ENCODE measurements at places on chromosomes 2 and 18.

DNA sequence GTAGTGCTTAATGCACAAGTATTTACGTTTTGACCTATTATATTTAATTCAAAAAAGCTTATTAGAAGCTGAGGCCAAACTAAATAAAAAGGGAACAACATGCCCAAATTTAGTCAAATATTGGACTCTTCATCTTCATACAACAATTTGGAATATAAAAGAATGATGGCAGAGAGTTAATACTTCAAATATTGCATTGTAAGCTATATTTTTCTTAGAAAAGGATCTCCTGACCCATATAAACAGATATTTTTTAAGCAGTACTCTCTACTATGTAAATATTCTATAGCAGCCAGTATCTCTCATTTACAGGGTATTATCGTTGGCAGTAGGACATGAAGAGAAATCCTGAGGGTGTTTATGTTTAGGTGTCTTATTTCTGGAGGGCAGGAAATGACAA, 531.2 kb downstream of the NYAP2 start:
- no peak for DNase-seq

GRCh38 chr2:24203787-24204150, 28.9 kb downstream of the FAM228A start:
- DNase-seq = no peak

DNA sequence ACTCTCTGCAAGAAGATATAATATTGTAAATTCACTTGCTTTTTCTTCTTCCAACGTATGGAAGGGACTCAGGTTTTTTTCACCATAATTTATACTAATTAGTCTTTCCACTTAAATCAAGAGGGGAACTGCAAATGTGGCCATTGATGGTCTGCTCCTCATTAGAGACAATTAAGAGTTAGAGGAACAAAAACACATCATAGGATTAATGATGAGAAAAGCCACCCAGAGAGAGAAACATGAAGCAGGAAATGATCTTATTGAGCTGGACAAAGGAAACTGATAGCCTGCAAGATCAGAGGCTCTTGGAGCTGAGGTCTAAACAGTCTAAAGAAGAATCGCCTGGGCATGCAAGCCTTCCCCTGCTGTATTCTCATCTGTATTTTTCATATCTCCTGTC, 151.2 kb upstream of the NRP2 start:
- no peak for DNase-seq

- DNase-seq = no peak
Measured at GRCh38 chr2:218074031-218074430, 5.0 kb downstream of the RUFY4 start.

DNA sequence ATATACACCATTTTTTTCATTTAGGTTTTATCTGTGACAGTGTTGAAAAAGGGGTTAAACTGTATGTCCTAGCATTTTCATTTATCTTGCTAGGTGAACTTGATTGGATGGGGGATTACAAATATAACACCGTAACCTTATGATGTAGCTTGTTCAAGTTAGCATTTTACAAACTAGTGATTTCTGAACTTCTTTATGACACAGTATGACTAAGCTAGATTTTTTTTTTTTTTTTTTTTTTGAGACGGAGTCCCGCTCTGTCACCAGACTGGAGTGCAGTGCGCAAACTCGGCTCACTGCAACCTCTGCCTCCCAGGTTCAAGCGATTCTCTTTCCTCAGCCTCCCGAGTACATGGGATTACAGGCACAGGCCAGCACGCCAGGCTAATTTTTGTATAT, 47.1 kb downstream of the KCMF1 start:
- no peak for DNase-seq

DNA sequence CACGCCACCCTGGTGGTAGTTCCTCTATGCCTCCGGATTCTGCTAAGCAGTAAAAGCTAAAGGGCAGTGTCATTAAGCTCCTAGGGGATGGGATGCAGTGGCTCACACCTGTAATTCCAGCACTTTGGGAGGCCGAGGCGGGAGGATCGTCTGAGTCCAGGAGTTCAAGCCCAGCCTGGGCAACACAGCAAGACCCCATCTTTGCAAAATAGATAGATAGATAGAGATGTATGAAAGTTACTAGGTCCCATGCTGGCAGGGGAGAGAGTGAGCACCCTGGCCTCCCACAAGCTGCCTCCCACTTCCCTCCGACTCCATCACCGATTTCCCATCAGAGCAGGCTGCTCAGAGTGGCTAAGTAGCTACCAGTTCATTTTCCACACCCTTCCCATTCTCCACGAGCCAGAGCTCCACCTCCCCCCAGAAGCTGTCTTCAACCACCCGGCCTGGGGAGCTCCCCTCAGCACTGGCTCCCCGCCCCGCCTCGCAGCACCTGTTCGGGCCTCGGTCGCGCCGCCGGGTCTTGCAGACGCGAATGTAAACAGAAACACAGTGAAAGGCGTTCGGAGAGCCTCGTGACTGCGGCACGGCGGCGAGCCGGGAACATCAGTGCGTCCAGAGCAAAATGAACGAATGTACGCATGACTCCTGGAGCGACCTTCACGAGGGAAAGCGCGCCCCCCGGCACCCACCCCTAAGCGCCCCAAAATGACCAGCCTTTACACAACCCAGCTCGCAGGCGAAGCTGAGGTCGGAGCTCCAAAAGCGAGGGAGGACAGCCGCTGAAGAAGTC, 598 bp upstream of the CEP68 start:
- peak; percentile 39 for DNase-seq

DNA sequence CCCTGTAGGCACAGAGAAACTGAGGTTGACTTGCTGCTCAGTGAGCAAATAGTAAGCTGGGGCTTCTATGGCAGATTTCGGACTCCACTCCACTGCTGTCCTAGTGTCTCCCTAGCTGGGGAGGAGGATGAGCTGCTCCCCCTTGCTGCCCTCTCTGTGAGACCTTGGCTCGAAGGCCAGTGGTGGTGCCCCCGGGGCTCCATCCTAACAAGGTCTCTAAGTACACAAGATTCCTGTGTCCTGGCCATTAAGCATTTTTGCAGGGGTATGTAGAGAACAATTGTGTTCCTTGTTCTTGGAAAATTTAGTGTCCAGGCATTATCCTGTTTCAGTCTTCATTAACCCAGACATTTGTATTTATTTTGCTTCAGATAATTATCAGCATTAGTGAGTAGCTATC, 21.3 kb upstream of the BCL2L11 start:
- no peak for DNase-seq

GRCh38 chr2:191999101-191999841, 152.4 kb upstream of the CAVIN2 start:
- no peak for DNase-seq

DNA sequence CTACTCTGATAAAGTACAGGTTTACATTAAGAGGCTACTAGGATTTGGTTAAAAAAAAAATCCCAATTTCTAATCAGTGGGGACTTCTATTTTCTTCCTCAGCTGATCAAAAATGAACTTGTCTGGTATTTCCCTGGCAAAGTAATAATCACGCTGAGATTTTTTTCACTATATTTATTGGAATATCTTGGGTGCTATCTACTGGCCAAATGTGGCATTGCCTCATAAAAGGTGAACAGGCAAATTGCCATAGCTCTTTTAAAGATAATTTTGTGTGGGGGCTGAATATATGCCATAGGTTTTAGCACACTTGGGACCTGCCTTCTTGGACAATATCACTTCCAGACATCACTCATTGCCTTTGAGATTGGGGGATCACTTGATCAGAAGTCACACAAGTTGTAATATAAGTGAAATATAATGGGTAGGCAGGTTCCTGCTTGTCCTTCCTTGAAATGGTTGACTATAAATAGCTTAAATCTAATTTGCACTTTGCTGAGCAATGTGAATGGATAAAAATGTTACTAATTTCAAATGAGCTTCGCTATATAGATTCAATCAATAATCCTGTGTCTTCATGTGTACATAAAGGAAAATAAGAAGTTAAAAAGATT, 7.0 kb upstream of the NXPH2 start:
- DNase-seq = no peak

DNA sequence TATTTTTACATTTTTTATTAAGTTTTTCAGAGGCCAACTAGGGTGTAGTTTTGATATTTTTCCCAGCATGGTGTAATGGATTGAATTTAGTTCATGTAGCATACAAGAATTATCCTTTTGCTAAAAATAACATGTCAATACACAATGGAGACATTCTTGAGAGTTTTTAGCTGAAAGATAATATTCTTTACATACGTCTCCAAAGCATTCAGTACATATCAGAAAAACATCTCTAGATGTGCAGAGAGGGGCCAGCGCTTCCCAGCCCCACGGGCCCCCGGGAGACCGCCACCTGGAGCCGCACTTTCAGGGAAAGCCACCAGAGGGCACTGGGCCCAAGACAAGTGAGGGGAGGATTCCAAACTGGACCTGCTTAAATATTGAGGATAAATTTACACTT, 499.4 kb downstream of the GALR1 start:
- DNase-seq = no peak
